MCF 10A (cell line): ENCODE measurements at places on chromosomes 5 and 9. TPM values are rescaled to one million over a fixed set of nuclear protein-coding genes. Genes with fewer than 3 reads are reported as not detected.

GRCh38 chr5:31059889-31060288 lies 133.6 kb upstream of the CDH6 start:
- DNase-seq: peak; percentile 28
- no peaks in the 10 kb centered on the region for H3K27me3 ChIP-seq
- no peaks in the 10 kb centered on the region for H3K36me3 ChIP-seq
- no peaks in the 10 kb centered on the region for H3K4me1 ChIP-seq
- H3K4me3 ChIP-seq: no peak overlapping the region
- H3K27ac ChIP-seq: no peak overlapping the region

- no peak overlapping the region for H3K27ac ChIP-seq
- no peak overlapping the region for H3K4me3 ChIP-seq
- H3K27me3 ChIP-seq: peaks cover 32% of the 10 kb centered on the region
- DNase-seq: no peak
- H3K36me3 ChIP-seq: no peaks in the 10 kb centered on the region
Measured at GRCh38 chr5:66356011-66356565, 212.0 kb downstream of the SREK1 start.

- no peak overlapping the region for H3K4me3 ChIP-seq
- no peak for DNase-seq
- no peaks in the 10 kb centered on the region for H3K4me1 ChIP-seq
- H3K27me3 ChIP-seq: no peaks in the 10 kb centered on the region
- peak overlapping the region; percentile 20 for H3K27ac ChIP-seq
- peaks cover 99% of the 10 kb centered on the region for H3K36me3 ChIP-seq
Measured at GRCh38 chr5:172351240-172351778, 67.7 kb upstream of the UBTD2 start.

DNA sequence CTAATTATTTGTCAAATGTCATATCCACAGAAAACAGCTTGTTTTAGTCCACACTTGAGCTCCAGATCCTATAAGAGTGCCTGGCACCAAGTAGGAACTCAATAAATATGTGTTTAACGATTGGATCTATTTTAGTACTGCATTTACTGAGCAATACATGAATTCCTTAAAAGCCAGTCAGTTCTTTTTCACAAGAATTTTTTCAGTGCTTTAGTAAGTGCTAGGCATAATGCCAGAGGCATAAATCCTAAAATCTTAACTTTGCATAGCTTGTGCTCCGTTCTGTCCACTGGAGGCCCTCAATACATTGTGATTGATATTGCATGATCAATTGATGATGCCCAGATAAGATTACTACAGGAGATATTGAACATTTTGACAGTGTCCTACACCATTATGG lies 67.3 kb upstream of the PCSK5 start:
- H3K4me3 ChIP-seq: no peak overlapping the region

- H3K36me3 ChIP-seq: peaks cover 3% of the 10 kb centered on the region
- H3K27ac ChIP-seq: no peak overlapping the region
- H3K4me1 ChIP-seq: no peaks in the 10 kb centered on the region
- H3K27me3 ChIP-seq: no peaks in the 10 kb centered on the region
Measured at GRCh38 chr9:22343218-22343611, 103.4 kb upstream of the DMRTA1 start.

GRCh38 chr9:113957821-113958341 lies 81.8 kb downstream of the ZNF618 start:
- no peaks in the 10 kb centered on the region for H3K36me3 ChIP-seq
- peak overlapping the region; percentile 18 for H3K4me3 ChIP-seq
- H3K27ac ChIP-seq: peak overlapping the region; percentile 88
- H3K27me3 ChIP-seq: no peaks in the 10 kb centered on the region

DNA sequence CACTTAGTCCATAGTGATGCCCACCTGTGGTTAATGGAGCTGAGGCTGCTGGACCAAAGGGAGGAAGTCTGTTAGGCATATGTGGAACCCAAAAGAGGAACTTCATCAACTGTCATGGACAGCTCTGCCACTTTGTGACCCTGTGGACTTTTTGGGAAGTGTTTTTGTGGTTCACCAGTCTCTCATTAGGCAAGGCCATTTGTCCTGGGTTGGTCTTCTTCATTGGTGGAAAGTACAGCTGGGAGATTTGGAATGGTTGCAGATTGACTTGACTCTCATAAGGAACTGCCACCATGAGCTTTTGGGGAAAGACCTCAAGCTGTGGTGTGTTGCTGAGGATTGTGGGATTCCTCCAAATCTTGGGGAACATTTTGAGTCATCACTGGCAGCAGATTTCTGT lies 31.9 kb upstream of the IL12B start:
- H3K4me3 ChIP-seq: no peak overlapping the region
- H3K4me1 ChIP-seq: no peaks in the 10 kb centered on the region
- no peaks in the 10 kb centered on the region for H3K27me3 ChIP-seq
- no peak for DNase-seq
- H3K27ac ChIP-seq: no peak overlapping the region
- peaks cover 6% of the 10 kb centered on the region for H3K36me3 ChIP-seq

DNA sequence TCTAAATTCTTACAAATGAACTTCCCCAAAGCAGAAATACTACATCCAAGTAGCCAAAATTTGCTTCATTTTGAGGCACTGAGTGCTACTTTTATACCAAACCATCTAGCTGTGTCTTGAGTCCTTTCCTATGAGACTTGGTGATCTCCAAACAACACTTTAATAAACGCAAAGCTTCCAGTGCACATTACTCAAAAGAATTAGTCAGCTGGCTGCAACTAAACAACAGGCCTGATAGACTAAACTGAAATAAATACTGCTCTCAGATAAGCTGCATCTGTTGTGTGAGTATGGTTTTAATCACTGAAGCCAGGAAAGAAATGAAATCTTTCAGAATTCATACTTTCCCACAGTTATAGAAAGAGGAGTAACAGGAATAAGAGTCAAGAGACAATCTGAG lies 80.3 kb downstream of the VCAN start:
- peaks cover 11% of the 10 kb centered on the region for H3K4me1 ChIP-seq
- H3K27ac ChIP-seq: peak overlapping the region; percentile 56
- no peaks in the 10 kb centered on the region for H3K27me3 ChIP-seq

The ADRB2 gene
- 6.9 and 9.5 TPM in 2 replicates for total RNA-seq

The MEIKIN gene
- not detected in 2 replicates for total RNA-seq

The DAB2 gene
- total RNA-seq: 0.68 and 2.1 TPM in 2 replicates

- H3K4me1 ChIP-seq: no peaks in the 10 kb centered on the region
- no peak for DNase-seq
- H3K27me3 ChIP-seq: no peaks in the 10 kb centered on the region
- H3K36me3 ChIP-seq: no peaks in the 10 kb centered on the region
- H3K4me3 ChIP-seq: no peak overlapping the region
Measured at GRCh38 chr5:158492136-158492535, 607.6 kb downstream of the EBF1 start.

DNA sequence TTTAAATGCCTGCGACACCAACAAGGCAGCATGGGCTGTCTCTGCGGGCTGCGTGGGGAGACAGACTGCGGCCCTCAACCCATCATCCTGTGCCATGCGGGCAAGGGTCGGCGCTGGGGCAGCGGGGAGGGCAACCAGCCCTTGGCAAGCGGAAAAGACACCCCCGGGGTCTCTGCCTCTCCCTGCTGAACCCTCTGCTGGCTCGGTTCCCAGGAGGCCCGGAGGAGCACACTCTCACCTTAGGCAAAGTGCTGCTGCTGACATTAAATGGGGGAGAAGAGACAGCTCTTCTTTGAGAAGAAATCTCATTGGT lies 129.6 kb upstream of the PPP1R26 start:
- no peaks in the 10 kb centered on the region for H3K36me3 ChIP-seq
- H3K27ac ChIP-seq: no peak overlapping the region
- peaks cover 68% of the 10 kb centered on the region for H3K27me3 ChIP-seq
- no peak overlapping the region for H3K4me3 ChIP-seq
- H3K4me1 ChIP-seq: no peaks in the 10 kb centered on the region
- no peak for DNase-seq

The TUT7 gene
- 35.9 and 37.4 TPM in 2 replicates for total RNA-seq

DNA sequence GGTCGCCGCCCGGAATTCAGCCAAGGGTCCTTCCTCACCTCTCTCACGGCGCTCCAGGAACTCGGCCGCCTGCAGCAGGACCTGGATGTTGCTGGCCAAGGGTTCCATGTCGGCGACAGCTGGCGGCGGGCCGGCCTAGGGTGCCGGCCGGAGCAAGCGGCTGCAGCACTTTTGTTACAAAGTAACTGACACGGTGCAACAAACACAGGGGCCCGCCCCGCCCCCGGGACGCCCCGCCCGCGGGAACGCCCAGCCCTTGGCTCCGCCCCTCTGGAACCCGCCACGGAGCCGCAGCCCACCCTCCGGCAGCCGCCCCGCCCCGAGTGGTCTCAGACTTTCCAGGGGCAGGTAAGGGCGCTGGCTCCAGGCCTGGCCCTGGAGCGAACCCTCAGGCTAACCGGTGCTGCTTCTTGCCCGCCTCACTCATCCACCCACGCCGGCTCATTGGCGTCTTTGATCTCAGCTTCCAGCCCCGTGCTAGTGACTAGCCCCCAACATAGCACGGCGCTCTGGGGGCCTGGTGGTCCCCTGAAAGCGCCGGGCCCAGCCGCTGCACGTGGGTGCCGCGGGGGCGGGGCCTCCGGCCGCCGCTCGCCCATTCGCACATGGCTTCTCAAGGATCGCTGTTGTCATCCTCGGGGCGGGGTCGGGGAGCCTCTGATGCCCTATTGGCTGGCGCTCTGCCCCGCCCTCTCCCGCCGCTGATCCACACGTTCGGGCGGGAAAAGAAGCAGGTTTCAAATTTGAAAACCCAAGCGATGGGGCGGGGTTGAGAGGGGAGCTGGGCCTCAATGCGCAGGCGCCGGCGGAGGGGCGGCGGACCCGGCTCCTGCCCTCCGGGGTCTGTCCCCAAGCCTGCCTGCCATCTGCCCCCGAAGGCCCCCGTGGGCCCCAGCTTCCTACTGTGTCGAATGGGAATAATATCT lies at the start of gene MXD3:
MXD3 (minus strand) TSS at position 176 of the 926 bp plus-strand sequence; CDS start at position 108, 68 bp downstream.
- peak within 1 kb of the TSS; percentile 66 for H3K4me3 ChIP-seq
- peak; percentile 99 for DNase-seq

GRCh38 chr9:88777498-88778312 lies 213.6 kb upstream of the S1PR3 start:
- no peaks in the 10 kb centered on the region for H3K27me3 ChIP-seq
- H3K27ac ChIP-seq: peak overlapping the region; percentile 87
- H3K4me3 ChIP-seq: no peak overlapping the region
- DNase-seq: peak; percentile 38

GRCh38 chr5:40446910-40447309 lies 232.8 kb upstream of the PTGER4 start:
- H3K27ac ChIP-seq: no peak overlapping the region
- H3K4me1 ChIP-seq: no peaks in the 10 kb centered on the region
- no peaks in the 10 kb centered on the region for H3K36me3 ChIP-seq
- no peaks in the 10 kb centered on the region for H3K27me3 ChIP-seq
- no peak overlapping the region for H3K4me3 ChIP-seq
- DNase-seq: peak; percentile 85

DNA sequence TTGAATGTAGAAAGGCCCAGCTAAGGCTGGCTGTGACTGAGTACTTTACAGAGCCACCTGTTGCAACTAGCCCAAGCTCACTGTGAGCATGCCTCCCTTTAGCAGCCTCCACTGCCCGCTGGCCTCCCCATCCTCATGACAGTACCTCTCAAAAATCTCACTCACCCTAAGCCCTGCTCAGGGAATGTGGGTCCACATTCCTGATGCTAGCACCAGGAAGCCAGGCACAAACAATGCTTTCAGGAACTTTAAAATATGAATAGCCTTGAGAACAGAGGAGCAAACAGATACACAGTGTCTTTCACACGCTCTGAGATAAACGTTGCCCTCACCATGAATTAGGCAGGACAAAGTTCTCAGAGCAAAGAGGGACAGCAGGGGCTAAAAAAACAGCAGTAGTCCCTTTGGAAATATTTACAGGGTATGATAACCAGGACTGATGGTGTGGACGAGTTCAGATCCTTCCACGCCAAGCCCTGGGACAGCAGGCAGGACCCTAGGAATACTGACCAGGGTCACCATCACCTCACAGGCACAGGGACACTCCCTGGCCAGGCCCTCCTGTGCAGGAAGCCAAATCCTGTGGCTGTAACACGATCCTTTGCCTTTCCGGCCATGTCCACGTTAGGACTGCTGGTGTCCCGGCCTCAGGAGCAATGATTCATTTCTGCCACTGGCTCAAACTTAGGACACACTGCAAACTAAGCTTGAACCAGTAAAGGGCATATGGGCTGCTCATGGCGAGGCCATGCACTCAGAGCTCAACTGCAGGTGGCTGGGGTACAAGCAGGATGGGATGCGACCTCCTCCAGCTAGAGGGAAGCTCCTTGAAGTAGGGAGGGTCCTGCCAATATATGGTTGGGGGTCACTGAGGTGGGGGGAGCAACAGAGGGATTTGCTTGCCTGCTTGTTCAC lies 9.6 kb downstream of the ACSL6 start:
- H3K4me3 ChIP-seq: no peak overlapping the region
- peak; percentile 71 for DNase-seq
- no peaks in the 10 kb centered on the region for H3K36me3 ChIP-seq
- H3K4me1 ChIP-seq: peaks cover 6% of the 10 kb centered on the region

DNA sequence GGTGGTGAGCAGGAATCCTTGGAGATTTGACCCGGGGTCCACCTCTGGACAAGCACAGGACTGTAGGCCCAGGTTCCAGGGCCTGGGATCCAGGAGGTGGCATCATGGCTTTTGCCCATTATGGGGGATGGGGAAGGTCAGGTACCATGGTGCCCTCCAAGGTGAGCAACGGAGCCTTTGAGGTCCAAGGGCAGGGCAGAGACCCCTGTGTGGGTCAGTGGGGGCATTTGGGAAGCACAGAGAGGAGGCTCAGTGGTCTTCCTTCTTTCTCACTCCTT lies 117.7 kb downstream of the RXRA start:
- H3K4me3 ChIP-seq: no peak overlapping the region
- H3K27me3 ChIP-seq: no peaks in the 10 kb centered on the region
- DNase-seq: no peak
- H3K36me3 ChIP-seq: peaks cover 55% of the 10 kb centered on the region

- no peak overlapping the region for H3K27ac ChIP-seq
- DNase-seq: peak; percentile 13
- H3K36me3 ChIP-seq: no peaks in the 10 kb centered on the region
- no peak overlapping the region for H3K4me3 ChIP-seq
Measured at GRCh38 chr5:39494107-39494510, 69.3 kb upstream of the DAB2 start.

The NUTM2G gene
- total RNA-seq: not detected in 2 replicates

GRCh38 chr9:35156781-35157180 lies 5.0 kb upstream of the UNC13B start:
- no peak for DNase-seq
- no peaks in the 10 kb centered on the region for H3K4me1 ChIP-seq
- no peak overlapping the region for H3K4me3 ChIP-seq
- no peaks in the 10 kb centered on the region for H3K27me3 ChIP-seq
- no peak overlapping the region for H3K27ac ChIP-seq
- no peaks in the 10 kb centered on the region for H3K36me3 ChIP-seq
